ENCODE measurements at places on chromosomes 5 and 9. TPM values are rescaled to one million over a fixed set of nuclear protein-coding genes. Genes with fewer than 3 reads are reported as not detected.

- no peak for DNase-seq
Observed at GRCh38 chr5:73938280-73938937, 312.4 kb downstream of the ARHGEF28 start.

DNA sequence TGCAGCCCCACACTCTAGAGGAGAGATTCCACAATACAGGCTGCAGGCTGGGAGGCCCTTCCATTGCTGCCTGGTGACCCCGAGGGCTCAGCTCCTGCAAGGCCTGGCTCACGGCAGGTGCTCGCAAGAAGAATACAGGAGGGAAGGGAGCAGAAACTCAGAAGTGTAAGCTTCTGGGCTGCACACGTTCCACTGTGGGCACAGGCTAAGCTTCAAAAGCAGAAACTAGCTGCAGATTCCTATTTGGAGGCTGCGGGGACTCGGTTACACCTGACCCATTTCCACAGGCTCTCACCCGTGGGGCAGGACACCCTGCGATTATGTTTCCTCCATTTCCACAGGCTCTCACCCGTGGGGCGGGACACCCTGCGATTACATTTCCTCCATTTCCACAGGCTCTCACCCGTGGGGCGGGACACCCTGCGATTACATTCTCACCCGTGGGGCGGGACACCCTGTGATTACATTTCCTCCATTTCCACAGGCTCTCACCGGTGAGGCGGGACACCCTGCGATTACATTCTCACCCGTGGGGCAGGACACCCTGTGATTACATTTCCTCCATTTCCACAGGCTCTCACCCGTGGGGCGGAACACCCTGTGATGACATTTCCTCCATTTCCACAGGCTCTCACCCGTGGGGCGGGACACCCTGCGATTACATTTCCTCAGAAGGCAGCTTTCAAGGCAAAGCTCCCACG is 10.3 kb downstream of the LPCAT1 start:
- no peak for DNase-seq

CA9 gene
- total RNA-seq: not detected

CBY3 gene
- not detected for total RNA-seq

- no peak for DNase-seq
Observed at GRCh38 chr9:26786564-26786963, 106.0 kb downstream of the CAAP1 start.

GRCh38 chr5:40308867-40309266 is 370.8 kb upstream of the PTGER4 start:
- DNase-seq: no peak

DNA sequence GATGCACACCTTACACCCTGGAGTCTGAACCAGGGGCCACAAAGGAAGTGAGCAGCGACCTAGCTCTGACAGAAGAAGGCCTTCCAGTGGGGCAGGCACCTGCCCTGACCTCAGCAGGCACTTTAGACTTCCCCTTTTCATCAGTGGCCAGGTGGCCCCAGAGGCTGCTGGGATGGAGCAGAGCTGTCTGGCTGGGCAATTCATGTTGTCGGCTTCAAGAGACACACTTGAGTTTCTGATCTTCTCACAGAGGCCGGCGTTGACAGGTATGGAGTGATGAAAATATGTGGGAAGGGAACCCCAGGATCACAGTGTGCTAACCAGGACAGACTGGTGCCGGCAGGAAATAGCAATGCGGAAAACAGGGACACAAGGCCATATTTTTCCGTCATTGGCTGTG is 375.5 kb downstream of the CTNND2 start:
- DNase-seq: no peak

- DNase-seq: no peak
Observed at GRCh38 chr5:103425686-103426454, 136.7 kb downstream of the NUDT12 start.

TMEM174 gene
- total RNA-seq: not detected

DNA sequence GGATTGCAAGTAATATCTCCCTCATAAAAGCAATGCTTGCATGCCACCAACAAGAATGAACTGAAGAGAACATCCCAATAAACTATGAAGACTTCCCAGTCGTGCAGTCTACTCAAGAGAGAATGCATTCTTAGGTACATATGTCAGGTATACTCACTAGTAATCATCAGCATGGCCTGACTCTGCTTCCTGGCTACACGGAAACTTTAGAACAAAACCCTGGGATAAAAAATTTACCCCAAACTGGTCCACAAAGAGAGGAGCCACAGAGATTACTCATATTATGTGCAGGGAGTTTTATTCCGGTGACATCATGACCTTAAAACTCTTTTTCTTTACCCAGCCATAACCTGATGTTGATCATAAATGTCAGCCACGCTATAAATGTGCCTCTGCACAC is 57.5 kb upstream of the PAPPA start:
- no peak for DNase-seq

WDR70 gene
- 35.3 TPM for total RNA-seq

IL13 gene
- 0.84 TPM for total RNA-seq

DNA sequence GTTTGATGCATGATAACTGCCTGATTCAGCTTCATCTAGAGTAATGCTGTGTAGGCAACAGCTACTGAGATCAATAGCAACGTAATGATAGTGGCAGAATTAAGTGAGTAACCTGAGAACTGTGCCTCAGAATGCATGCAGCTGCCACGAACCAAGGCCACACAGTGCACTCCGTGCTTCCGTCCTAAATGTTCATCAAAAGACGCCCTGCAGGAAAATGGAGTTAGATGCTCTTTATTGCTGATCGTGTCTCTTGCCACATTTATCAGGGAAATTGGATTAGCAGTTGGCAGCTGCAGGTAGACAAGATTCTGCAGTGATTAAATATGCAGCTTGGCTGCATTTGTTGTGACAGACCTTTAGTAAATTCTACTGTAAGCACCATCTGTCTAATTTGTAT is 107.7 kb upstream of the TLX3 start:
- DNase-seq: no peak

GRCh38 chr5:175860531-175861045 is 10.8 kb upstream of the CPLX2 start:
- DNase-seq: no peak

GRCh38 chr5:149317281-149318048 is 27.8 kb upstream of the GRPEL2 start:
- peak; percentile 59 for DNase-seq

- DNase-seq: no peak
Observed at GRCh38 chr5:117084067-117084466, 509.4 kb upstream of the SEMA6A start.

DNA sequence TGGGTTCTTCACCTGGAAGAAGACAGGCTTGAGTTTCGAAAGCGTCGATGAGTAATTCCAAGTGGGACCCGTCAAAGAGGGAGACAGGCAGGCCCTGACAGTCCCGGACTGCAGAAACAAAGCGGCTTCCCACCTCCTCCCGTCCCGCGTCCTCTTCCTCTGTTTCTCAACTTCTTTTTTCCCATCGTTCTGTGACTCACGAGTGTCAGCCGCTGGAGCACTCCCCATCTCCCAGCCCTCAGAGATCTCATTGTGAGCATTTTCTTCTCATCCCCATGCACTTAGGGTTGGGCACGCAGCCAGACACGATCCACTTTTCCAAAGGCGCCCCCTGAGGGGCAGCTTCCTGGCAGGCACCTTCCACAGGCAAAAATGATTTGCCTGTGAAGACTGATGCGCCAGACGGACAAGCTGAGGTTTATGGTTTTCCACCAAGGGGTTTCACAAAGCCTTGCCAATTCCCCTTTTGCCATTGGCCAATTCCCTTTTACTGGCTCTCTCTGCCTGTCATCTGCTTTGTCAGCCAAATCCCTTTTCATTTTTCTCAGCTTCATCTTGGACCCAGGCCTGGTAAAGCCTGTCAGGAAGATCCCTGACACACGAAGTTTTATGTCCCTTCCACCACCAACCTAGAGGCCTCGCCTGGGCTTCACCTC is 86.5 kb upstream of the ANKRD55 start:
- no peak for DNase-seq

C5orf46 gene
- total RNA-seq: not detected

DNA sequence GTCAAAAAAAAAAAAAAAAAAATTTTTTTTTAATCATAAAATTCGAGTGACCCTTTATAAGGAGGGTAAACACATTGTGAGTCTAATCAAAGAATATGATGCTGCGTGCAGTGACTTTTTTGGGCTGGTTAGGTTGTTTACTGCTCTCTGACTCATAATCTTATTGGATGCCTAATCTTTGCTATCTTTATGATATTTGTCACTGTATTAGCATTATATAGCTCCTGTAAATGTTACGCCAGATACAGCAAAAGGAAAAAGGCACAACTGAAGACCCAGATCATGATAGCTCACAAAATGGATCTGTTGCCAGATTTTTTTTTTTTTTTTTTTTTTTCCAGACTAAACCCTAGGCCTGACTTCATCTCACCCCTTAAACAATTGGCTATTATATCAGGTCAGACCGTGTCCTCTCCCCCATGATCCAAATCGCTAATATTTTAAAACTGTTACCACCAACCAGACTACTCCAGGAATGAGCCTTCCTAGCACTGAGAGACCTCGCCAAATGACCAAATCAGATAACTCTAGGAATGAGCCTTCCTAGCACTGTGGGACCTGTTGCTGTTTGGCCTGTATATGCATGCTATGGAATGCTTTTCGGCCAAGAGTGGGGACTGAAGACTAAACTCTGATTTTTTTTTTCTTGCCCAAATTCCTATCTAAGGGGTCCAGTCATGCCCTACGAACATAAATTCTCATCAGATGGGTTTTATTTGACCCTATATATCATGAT is 131.7 kb upstream of the MYO10 start:
- DNase-seq: no peak

DNA sequence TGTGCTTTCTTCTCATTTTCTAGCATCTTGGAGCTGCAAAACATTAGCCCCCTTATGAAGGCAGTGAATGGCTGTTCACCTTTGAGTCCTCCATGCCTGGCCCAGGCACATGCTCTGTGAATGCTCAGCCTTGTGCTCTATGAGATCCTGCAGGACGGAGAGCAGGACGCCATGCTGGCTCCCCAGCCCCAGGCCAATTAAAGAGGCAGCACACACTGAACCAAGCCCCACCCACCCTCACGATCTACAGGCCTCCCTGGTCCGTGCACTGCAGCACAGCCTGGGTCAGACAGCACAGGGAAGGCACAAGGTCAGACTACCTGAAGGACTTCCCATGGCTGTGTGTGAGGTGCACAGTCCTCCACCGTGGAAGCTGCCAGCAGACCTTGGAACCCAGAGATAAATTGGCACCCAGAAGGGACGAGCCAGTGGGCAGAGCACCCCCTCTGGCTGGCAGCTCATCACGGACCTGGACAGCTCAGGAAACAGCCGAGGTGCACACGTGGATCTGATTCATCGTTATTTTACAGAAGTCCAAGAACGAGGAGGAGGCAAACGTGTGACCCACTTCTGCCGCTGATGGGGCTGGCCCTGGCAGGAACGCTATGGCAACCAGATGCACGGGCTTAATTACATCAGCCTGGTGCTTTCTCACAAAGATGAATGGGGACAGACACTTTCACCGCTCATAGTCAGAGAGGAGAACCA is 59.5 kb downstream of the OLFM1 start:
- DNase-seq: no peak

DNA sequence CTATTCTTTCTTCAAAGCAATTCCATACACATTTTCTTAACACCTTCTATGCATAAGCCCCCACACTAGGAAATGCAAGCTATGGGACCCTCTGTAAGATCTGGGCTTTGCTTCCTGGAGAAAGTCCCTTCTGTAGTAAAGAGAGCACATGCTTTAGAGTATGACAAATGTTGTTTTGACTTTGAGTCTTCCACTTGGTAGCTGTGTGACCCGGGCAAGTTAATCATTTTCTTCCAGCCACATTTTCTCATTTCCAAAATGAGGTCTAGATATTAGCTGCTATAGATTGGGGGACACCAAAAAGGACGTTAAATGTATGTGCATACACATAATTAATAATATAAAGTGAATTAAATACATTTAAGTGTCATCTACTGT is 334.0 kb downstream of the NFIB start:
- no peak for DNase-seq

PCDHA9 gene
- total RNA-seq: not detected

GRCh38 chr9:98195671-98196070 is 3.2 kb upstream of the CORO2A start:
- no peak for DNase-seq

GRCh38 chr5:173496129-173496882 is 120.1 kb downstream of the BOD1 start:
- no peak for DNase-seq

- no peak for DNase-seq
Observed at GRCh38 chr9:106085479-106085878, 391.1 kb downstream of the TMEM38B start.

DNA sequence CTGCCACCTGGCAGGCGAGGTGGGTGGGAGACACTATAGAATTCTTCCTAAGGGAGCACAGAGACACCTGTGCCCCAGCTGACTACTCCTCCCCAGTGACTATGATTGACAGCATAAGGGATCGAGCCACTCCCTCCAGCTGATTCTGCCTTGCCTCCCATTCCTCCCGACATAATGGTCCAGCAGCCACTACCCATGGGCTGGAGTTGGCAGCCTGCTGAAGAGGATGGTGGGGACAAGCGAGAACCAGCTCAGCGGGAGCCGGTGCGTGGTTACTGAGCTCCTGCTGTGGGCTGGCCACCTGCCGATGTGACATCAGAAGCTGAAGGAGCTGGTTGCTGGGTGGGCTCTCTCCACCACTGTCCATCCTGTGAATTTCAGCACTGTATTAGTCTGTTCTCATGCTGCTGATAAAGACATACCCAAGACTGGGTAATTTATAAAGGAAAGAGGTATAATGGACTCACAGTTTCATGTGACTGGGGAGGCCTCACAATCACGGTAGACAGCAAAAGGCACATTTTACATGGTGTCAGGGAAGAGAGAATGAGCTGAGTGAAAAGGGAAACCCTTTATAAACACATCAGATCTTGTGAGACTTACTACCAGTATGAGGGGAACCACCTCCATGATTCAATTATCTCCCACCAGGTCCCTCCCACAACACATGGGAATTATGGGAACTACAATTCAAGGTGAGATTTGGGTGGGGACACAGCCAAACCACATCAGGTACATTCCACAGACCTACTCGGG is 12.1 kb upstream of the NCS1 start:
- no peak for DNase-seq

GRCh38 chr5:57445705-57446037 is 36.9 kb downstream of the ACTBL2 start:
- no peak for DNase-seq

RASGEF1C gene
- total RNA-seq: not detected

GRCh38 chr5:851553-851952 is 767 bp upstream of the ZDHHC11 start:
- no peak for DNase-seq

GRCh38 chr9:31119890-31120454 is 1264.5 kb upstream of the ACO1 start:
- peak; percentile 68 for DNase-seq
